Cortex of kidney (tissue), 1 donor: ENCODE measurements at places on chromosomes 2 and 18.

DNA sequence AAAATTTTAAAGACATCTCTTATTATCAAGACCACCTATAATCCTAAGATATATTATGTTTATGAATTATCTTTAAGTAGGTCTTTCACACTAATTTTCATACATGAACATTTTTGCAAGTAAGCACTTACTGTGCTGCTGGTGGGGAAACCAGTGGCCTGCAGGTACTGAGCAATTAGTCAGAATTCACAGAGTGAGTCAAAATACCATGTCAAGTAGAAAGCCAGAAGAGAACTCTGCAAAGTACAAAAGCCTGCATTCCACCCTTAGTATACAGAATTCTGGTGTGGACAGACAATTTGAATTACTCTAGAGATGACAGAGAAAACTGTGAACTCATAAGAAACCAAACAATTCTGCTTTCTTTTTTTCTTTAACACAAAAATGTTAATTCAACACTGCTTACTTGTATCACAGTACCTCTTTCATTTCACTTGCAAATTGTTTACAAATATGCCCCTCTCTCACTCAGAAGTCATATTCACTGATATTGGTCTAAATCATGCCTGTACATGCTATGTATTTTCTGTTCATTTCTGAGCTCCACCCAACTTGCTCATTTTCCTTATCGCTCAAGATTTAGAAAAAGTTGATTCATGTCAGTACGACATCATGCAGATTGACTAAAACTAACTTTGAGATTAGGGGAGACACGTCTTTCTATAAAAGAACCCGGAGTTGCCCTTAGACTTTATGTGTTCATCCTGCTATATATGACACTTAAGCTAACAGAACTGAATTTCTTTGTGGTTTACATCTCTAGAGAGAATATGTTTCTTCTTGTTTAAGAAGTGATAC is 182.9 kb downstream of the IKZF2 start:
- DNase-seq = no peak

GRCh38 chr2:144631636-144632035 is 111.7 kb upstream of the ZEB2 start:
- no peak for DNase-seq

GRCh38 chr18:62665188-62665587 is 50.2 kb upstream of the PHLPP1 start:
- DNase-seq = no peak

DNA sequence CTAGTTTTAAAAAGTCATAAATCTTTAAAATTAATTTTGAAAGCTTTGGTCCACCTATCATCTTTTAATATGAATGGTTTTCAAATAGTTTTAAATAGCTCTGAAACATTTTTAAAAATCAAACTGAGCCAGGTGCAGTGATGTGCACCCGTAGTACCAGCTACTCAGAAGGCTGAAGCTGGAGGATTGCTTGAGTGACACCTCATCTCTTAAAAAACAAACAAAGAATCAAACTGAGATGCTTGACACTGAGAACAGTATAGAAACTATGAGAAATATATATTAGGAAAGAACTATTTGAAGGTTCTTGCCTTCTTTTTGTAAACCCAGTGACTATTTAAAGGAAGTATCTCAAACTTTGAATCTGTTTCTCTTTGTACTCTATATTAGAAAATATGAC is 67.4 kb downstream of the BARD1 start:
- DNase-seq = no peak

GRCh38 chr2:113158884-113159553 is 14.8 kb upstream of the PSD4 start:
- DNase-seq = no peak

GRCh38 chr2:61175036-61175435 is 13.0 kb downstream of the C2orf74 start:
- DNase-seq = no peak

- DNase-seq = no peak
Observed at GRCh38 chr2:118841828-118842461, 5.5 kb downstream of the EN1 start.

GRCh38 chr2:139526781-139527180 is 746.6 kb upstream of the NXPH2 start:
- DNase-seq = no peak

DNA sequence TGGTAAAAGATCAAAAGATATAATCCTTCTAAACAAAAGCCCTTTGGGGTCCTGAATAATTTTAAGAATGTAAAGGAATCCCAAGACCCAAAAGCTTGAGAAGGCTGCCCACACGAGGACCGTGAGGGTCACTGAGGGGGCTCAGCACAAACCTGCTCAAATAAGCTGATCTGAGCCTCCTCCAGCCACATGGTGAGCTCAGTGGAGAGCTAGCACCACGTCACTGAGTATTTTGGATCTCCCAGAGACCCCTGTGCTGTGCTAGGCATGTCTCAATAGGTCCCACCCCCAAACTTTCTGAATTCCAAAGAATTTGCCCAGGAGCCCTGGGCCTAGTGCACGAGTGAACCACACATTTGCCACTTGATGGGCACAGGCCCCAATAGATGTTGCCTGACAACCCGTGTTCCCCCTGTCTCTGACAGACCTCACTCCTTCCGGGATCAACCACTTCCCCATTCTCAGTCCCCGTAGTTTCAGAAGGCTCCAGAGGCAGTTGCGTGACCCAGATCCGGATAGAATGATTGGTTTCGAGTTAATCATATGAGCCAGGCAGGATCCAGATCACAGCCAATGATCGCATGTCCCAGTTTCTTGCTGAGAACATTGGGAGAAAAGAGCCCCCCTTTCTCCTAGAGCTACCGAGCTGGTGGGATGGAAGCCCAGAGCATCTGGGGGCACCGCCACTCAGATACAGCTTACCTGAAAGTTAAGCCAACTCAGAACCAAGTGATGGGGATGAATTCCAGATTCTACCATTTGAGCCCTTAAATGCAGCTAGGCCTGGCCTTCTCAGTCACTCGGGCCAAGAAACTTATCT is 203.8 kb downstream of the TNS1 start:
- no peak for DNase-seq

GRCh38 chr18:23067236-23067635 is 68.0 kb upstream of the CABLES1 start:
- DNase-seq = no peak

- no peak for DNase-seq
Observed at GRCh38 chr18:62723666-62724281, 8.4 kb downstream of the PHLPP1 start.

DNA sequence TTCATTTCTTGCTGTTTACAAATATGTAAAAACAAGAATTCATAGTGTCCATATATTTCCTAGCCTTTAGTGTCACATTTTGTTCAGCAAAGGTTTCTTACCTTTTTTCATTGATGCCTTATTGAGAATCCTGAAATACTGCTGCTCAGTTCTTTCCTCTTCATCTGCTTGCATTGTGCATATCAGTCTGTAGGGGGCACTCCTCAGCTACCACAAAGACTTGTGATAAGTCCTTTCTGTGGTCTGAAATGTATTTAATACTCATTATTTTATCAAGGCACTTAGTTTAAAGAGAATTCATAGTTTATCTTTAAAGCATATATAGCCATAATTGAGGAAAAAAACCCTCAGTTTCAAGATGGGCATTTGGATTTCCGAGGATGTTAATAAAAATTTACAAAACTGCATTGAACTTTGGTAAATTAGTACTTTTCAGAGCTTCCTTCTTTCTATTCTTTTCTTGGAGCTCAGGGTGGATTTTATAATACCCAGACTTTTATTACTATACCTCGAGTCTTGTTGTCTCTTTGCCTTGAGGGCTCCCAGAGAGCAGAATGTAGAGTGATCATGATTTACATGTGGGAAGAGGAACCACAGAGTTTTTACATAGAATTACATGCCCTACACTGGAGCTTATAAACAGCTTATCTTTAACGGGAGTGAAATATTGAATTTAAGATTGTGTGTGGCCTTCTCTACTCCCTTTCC is 570.1 kb downstream of the PLCL1 start:
- DNase-seq = no peak

DNA sequence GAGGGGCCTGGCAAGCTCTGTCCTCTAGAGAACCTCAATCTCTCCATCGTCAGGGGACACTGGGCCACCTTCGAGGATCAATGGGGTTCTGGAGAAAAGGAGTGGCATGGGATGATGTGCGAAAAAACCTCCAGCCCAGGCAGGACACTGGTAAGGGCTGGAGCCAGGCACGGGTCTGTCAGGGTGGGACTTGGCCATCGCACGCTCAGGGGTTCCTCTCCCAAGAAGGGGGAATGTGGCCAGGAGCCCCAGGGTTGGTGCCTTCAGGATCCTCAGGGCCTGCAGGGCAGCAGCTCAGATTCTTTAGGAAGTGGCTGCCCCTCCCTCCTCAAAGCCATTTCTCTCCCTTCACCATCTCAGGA is 46.8 kb upstream of the PLB1 start:
- DNase-seq = no peak

- no peak for DNase-seq
Observed at GRCh38 chr18:63823516-63824219, 48.5 kb downstream of the SERPINB7 start.

- no peak for DNase-seq
Observed at GRCh38 chr2:37586663-37587317, 84.7 kb downstream of the CDC42EP3 start.

DNA sequence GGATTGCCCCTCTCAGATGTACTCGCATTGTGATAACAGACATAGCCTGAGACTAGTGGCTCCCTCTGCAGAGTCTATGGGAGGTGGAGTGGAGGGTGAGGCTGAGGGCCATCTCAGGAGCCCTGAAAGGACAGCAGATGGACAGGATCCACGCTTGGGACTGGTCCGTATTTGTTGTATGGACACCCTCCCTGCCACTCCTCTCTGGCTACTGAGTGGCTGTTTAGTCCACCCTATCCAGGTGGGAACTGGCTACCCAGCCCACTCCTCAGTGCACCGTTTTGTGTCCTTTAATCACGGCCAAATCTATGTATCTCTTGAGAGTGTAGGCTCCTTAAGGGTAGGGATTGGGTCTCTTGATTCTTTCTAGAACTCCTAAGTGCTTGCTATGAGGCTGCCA is 4.5 kb upstream of the GLI2 start:
- DNase-seq = no peak

DNA sequence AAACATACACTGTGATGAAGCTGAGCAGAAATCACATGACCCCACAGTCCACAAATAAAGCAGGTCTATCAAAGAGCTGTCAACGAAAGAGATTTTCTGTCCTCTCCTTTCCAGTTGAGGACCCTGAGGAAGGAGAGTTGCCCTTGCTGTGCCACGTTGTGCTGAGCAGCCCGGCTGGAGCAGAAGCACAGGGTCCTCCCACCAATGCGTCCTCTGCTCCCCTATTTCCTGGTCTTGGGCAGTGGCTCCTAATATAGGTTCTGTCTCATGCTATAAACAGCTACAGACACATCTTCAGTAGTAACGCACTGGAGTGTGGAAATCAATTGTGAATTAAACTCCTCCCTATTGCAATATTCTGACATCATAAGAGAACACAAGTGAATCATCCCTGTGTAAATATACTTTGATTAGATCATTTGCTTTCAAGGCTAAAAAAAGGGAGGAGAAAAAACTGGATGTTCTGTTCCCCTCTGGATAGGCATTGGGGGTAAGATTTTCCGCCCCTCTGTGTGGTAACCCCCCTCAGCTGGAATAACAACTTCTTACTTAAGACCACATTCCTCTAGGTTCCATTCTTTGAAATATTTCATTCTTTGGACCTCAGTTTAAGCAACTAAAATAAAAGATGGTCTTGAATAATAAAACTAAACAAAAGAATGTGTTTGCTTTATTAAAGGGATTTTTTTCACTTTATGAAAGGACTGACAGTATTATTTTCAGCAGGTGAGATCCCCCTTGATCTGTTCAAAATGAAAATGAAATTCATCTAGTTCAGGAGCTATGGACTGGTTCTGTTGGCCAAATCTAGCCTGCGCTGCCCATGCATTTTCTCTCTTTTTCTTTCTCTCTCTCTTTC is 8.3 kb upstream of the RHOB start:
- DNase-seq = no peak

DNA sequence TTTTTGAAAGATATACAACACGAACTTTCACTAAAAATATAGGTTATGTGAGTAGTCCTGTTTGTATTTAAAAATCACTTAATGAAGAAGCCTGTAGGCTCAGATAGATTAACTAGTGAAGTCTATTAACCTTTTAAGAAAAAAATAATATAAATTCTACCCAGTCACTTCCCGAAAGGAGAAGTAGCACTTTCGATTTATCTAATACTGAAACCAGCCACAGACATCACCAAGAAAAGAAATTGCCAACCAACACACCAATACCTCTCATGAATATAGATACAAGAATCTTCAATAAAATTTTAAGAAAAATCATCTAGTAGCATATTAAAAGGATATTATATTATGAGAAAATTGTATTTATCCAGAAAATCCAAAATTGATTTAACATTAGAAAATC is 160.5 kb downstream of the GALNT13 start:
- no peak for DNase-seq

DNA sequence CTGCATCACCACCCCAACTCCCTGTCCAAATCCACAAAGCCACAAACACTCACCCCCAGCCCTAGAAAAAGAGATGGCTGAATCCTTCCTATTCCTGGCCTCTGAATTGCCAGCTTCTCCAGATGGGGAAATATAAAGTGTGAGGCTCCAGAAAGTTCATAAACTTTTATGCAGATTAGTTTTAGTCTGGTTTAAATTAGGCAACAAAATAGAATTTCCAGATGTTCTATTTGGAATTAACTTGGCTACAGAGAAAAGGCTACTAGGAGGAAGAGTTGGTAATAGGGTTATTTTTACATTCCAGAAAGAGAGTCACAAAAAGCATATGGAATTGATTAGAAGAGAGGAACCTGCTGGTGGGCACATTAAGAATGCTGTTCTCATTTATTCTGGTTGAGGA is 56.0 kb downstream of the EN1 start:
- no peak for DNase-seq

- DNase-seq = no peak
Observed at GRCh38 chr2:237336131-237336530, 77.8 kb downstream of the COL6A3 start.

DNA sequence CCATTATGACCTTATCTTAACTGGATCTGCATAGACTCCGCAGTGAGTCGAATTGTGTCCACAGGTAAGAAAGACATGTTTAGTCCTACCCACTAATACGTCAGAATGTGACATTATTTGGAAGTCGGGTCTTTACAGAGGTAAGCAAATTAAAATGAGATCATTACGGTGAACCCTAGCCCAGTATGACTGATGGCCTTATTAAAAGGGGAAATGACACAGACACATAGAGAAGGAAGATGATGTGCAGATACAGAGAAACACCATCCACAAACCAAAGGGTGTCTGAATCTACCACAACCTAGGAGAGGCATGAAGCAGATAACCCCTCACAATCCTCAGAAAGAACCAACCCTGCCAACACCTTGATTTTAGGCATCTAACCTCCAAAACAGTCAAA is 135.6 kb downstream of the GALNT1 start:
- no peak for DNase-seq

- no peak for DNase-seq
Observed at GRCh38 chr2:107108556-107108955, 222.6 kb upstream of the ST6GAL2 start.

GRCh38 chr2:31406593-31407385 is 7.8 kb downstream of the XDH start:
- no peak for DNase-seq

- DNase-seq = no peak
Observed at GRCh38 chr18:58901783-58902182, 37.1 kb downstream of the ZNF532 start.
